ENCODE measurements at places on chromosomes 1 and 21.

DNA sequence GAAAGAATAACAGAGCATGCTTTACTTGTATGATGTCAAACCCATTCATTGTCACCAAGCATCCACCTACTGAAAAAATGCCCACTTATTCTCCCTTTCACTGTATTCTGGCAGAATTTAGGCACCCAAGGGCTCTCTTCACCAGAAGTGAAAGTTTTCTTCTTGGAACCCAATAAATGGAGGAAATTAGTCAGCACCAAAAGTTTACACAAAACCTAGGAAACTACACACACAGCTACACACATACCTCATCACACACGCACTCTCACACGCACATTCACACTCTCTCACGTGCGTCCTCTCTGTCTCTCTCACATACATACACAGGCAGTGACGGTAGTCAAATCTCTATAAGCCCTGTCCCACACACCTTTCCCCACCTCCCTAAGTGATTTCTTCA lies 37.6 kb downstream of the MCOLN2 start:
- DNase-seq, result no peak

DNA sequence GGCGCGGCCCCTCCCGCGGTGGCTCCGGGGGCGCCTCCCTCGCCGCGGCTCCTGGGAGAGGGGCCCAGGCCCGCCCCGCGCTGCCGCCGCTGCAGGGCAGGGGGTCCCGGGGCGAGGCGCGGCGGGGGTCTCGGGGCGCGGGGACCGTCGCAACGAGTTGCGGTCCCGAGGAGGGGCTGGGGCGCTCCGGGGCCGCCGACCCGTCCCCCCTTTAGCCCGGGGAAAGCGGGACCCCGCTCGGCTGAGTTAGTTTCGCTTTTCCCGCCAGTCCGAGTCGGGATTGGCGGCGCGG lies 493 bp downstream of the SPSB1 start:
- no peak for DNase-seq

- DNase-seq, result no peak
Measured at GRCh38 chr1:242723044-242723716, 198.7 kb upstream of the PLD5 start.

DNA sequence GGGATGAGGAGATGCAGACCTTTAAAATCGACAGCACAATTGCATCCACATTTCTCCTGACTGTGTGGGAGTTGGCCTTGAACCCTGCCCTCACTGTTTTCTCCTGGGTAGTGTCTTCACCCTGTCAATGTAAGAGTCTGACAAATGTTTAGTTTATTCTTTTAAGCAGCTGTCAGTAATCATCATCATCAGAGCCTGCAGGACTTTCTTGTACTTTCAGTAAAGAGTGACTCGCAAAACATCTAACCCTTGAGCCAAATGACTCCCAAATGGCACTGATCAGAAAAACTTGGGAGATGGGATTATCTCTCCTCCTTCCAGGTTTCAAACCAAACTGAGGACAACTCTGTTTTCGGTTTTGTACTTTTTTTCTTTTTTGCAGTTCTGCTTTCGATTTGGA lies 460.2 kb downstream of the KIF26B start:
- no peak for DNase-seq

DNA sequence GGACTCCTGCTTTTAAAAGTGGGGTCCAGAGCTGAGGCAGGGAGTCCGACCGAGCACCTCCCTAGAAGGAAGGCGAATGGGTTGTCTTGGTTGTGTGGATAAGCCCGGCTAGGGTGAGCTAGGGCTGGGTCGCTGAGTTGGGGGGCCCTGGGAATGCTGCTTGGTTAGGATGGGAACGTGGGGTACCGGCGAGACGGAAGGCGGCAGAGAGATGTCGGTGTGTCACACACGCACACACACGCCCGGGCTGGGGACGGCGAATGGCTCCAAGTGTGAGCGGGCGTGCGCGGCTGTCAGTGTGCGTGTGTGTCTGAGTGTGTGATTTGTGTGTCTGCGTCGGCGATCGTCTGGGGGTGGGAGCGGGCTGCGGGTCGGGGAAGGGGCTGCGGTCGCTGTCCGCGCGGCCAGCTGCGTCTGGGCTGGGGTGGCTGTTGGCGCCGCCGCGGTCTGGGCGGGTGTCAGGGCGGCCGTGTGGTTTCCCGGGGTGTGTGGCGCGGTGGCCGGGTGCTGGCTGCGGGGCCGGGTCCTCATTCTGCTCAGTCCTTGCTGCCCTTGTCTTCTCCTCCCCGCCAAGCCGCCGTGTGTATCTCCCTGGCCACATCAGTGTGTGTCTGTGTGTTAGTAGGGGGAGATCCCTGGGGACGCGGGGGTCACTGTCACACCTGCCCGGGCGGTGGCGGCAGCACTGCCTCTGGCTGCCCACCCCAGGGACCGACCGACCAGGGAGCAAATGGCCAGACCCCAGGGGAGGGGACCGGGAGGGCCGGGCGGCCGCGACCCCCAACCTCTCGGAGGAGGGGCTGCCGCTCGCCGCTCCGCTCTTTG lies 1.1 kb downstream of the EFNA3 start:
- DNase-seq, result no peak

DNA sequence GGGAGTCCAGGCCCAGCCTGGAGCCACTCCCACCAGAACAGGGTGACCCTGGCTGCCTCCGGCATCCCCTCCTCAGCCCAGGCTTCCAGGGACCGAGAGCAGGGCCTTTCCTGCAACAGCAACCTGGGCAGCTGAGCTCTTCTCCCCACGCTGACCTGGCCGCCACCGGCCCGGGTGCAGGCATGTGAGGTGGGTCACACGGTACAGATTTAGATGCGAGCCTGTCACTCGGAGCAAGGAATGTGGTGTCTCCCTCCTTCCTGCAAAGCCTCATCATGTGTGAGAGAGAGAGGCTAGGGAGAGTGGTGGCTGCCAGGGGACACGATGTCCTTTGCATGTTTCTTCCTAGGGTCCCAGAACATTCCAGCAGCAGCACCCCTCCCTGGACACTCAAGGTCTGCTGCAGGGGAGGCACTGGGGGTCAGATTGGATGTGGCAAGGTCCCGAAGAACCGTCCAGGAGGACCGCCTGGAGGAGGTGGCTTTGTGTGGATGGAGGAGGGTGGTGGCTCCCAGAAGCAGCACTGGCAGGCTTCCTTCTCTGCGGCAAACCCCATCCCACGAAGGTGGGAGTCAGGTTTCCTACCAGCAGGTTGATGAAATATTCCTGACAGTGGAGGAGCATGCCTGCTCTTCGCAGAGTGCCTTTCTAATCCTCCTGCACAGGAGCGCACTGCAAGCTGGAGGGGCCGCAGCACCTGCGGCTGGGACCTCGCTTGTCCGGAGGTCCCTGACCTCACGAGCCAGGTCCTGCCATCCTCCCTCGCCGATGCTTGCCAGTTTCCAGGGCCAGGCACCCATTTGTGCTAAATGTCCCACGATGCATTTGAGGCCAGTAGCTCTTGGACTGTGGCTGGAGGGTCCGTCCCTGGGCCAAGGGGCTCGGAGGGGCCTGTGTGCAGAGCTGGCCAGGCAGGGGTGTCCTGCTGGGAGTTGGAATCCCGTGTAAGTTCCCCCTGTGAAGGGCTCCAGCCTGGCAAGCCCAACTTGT lies 68.4 kb downstream of the PRDM16 start:
- DNase-seq, result no peak

DNA sequence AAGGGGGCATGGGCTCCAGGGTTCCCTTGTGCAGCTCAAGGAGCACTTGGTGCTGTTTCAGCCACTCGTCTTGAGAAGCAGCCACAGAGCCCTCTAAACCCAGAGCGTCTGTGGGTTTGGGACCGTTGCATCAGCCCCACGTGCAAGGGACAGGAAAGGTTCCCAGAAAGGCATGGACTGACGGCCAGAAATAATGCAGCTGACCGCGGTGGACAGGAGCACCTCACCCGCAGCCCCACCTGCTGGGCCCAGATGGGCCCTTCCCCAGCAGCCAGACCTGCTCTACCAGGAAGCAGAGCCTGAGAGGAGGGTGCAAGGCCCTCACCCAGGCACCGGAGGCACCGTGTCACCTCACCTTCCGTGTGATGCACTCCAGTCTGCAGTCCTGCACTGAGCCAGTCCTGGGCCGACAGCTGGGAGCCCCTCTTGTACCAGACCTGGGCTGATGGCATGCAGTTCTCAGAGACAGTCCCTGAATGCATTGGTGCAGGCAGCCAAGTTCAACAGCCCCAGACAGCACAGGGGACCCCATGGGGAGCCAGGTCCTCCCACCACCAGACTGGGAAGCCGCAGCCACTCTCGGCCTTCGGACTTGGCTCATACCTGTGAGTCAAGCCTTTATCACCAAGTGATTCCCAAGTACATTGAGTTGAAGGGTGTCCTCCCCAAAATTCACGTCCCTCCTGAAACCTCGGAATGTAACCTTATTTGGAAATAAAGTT lies 4.8 kb upstream of the TFF3 start:
- DNase-seq, result no peak

DNA sequence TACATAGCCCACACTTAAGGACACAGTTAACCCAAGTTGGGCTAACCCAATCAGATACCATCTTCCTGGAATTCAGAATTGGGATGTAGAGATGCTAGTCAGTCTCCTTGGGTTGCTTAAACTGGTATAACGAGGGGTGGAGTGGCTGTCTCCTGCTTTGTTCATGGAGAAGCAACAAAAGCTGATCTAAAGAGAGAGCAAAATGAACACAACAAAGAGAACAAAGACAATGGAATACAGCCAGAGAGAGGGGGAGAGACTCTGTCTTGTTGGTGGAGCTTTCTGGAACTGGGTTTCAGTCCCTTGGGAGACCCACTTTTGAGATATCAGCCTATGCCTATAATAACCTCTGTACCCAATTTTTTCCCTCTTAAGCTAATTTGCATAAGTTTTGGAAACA lies 138.1 kb downstream of the ATG4C start:
- no peak for DNase-seq

DNA sequence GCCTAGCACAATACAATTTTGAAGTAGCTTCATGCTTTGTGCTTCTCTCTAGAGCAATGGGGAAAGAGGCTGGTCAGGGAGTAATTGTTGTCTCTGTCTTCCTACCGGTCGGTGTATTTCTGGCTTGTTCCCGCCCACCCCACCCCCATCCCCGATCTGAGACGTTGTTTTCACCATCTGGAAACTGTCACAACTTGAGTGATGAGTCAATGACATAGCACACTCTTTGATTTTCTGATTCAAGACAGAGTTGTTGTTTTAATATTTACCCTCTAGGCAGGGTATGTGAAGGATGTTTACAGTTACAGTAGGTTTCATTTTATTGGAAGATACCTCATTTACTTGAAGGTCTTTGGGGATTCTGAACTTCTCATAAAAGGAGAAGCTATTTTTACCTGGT lies 7.0 kb downstream of the IL12RB2 start:
- no peak for DNase-seq

DNA sequence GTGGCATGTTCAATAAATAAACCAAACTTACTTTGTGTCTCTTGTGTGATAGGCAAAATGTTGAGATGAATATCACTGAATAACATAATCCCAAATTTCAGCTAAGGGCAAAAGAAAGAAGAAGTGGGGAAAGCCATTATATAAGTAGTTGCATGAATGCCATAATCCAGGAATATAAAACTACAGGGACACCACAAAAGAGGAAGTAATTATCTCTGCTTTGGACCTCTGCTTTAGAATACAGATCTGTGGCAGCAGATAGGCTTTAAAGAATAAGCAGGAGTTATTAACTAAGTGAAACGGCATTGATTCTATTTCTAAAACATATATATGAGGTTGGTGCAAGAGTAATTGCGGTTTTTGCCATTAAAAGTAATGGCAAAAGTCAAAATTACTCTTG lies 288.5 kb upstream of the SNX7 start:
- no peak for DNase-seq

- DNase-seq, result no peak
Measured at GRCh38 chr1:52706941-52707926, 9.1 kb upstream of the COA7 start.

- no peak for DNase-seq
Measured at GRCh38 chr1:10803971-10804820, 7.8 kb upstream of the CASZ1 start.

DNA sequence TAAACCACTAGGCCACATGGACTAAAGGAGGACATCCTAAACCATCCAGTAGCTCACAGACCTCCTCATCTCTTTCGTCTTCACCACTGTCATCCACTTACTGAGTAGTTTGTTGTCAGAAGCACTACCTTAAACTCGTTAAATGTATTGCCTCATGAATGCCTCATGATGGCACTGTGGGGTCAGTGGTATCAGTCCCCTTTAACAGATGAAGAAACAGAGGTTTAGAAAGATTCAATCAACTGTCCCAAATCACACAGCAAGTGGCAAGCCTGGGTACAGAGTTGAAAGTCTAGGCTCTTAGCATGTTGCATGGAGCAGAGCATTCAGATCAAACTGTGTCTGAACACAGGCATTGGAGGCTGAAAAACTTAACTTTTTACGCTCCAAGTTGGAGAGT lies 183.6 kb upstream of the KIAA0040 start:
- DNase-seq, result no peak

DNA sequence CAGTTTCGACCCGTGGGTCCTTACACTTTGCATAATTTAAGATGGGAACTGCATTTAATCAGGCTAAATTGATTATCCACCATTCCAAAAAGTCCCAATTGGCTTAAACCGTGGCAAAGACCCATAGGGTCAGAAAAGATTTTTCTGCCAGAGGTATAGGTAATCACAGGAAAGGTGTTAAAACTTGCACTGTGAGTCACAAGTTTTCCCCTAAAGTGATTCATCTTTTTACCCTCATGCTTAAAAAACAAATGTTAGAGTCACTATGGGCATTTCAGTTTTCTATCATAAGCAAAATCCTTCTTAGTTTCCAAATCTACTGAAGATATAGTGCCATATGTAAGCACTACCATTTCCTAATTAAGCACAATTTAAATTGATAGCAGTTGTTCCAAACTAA lies 1079.8 kb downstream of the ADGRL2 start:
- DNase-seq, result no peak

DNA sequence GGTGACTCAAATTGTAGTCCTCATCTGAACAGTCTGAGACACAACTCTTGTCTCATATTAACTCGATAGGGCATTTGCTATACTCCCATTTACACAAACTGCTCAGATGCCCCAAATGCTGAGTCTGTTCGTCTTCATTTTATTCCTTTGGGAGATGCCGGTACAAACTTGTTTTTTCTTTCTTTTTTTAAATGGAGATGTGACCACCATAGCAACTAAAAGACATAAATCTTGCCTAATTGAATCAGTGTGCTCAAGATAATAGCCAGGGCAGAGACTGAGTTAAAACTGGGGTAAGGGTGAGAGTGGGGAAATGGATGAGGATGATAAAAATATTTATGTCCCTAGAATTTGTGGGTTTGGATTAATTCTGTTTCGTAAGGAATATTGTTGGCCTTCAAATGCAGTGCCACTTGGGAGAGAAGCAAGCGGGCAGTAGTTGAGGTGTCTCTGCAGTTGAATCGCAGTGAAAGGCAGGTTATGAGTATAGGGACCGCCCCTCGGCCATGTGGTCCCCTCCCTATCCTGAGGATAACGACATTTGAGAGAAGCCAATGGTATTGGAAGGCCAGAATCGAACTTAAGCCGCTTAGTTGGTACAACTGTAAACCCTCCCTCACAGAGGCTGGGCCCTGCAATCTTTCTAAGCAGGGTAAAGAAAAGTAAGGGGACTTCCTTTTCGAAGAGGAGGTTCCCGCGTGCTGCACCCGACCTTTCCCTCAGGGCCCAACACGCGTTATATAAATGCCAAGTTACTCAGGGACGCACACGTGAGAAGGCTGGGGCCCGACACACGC lies 859 bp upstream of the LRRC8B start:
- no peak for DNase-seq

- no peak for DNase-seq
Measured at GRCh38 chr1:13586001-13586400, 2.4 kb downstream of the PDPN start.
